ENCODE measurements at places on chromosomes 2 and 18.
A peak's percentile ranks its signal among the peaks of the same experiment; 100 is the strongest.

DNA sequence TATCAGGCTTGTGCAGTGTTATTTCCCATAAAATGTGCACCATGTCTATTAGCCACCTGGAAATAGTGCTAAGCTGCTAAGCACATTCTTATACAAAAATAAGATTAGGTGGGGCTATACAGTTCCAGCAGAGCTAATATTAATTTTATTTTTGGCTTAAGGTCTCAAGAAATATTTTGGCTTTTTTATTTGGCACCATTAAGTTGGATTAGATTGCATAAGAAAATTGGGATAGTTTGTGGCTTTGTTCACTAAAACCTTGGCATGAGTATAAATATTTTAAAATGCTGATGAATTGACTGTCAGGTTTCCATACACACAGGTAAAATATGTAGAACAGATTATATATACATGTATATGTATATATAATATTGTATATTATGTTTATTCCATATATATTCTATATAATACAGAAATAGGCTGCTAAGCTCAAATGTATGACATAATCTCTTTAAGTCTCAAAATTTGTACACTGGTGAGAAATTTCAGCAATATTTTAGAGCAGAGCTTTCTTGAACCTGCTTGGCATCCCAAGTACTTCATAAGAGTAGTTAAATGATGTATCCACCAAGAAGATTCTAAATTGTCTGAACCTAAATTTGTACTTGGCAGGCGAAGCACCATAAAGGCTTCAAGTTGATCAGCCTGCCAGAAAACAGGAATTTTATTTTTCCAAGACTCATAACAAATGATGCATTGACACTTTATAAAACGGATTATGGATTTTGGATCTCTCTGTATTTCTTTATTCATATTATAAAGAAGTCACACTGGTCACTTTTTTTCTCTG, 32.6 kb downstream of the CCDC102B start:
- no peak for DNase-seq

GRCh38 chr2:191386938-191387536, 141.8 kb downstream of the MYO1B start:
- DNase-seq, result no peak

DNA sequence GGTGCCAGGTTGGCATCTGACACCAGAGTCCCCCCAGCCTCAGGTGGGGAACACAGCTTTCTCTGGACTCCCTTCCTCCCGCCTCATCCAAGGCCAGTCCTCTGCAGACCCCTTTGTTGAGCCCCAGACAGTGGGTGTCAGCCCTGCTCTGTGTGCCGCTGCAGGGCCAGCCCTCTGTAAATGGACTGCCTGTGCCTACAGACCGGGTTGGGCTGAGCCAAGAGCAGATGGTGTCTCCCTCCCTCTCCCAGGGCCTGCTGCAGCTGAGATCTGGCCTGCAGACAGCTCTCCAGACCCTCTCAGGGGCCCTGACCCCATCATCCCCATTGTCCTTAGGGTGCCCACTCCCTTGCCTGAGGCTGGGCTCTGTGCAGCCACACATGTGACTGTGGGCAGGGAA, 160.8 kb downstream of the KLHL29 start:
- no peak for DNase-seq

- no peak for DNase-seq
These were observed 2.0 kb upstream of the RALB start for GRCh38 chr2:120250640-120251039.

DNA sequence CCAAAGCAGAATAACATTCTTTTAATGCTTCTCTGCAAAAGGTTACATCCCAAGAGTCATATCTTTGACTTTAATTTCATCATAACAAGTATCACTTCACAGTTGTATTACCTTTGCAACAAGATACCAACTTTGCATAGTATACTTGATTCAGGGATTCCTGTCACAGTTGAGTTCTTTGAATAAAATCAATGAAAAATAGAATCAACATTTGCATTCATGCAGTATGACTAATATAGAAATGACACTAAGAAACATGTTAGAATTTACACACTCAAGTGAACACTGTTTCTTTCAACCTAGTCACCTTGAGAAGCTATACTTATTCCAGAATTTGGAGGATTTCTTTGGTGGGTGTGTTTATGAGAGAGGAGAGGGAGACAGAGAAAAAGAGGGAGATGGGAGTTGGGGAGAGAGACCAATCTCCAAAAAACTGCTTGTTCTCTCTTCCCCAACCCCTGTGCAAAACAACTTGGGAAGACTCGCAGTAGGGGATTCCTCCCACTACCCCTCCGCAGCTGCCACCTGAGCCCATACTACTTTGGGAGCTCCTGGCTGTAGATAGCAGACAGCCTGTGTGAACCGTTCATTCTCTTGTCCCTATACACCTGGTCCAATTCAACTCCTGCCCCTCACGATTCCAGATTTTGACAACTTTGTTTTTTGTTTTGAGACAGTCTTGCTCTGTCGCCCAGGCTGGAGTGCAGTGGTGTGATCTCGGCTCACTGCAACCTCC, 57.7 kb downstream of the PELI1 start:
- no peak for DNase-seq

DNA sequence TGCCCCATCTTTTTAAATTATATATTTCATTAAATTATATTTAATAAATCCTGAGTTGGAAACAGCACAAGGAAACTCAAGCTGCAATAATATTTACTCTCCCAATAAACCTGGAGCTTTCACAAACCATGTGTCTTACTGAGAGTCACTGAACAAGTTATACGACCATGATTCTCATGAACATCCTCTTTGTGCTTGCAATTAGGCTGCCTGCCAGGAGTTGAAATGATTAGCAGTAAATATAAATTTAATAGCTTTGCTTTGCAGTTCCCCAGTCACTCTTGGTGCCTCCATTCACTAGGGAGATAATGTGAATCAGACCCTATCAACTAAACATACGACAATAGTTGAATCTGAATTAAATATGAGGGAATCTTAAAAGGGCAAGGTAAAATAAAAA, 905.1 kb downstream of the NRXN1 start:
- DNase-seq, result no peak

DNA sequence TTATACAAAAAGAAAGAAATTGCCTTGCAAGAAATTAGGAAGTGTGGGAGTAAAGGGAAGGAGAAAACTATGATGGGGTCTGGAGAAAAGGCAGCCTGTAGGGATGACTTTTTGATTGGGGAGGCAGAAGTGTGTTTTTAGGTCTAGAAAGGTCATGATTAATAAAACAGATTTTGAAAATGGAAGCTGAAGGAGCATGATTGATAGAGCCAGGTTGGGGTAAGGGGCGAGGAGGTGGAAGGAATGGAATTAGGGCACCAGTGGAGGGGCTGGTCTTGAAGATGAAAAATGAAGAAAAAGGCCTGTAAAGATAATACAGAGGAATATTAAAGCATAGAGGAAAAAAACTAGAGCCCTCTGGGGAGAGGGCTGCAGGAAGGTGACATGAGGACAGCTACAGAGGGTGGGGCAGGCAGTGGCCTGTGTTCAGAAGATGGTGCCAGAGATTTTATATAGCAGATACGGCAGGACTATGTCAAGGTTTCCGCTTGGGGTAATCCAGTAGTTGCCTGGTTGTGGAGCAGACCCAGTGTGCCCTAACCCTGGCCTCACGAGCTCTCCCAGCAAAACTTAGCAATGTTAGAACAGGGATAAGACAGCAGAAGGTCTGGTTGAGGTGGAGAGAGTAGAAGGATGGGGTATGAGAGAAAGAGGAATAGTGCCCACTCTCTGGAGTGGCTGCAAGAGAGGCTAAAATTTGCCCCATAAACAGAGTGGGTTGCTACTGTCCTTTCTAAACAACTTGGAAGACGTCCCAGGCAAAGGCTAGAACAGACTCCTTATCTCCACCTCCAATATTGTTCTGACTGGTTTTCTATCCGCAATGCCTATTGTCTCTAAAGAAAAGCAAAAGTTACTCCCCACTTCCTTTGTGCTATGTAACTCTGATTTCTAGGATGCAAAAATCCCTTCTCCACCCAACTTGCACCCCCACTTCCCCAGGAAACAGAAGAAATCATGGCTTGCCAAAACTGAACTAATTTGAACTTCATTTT, 287.3 kb downstream of the AGPS start:
- DNase-seq, result no peak

DNA sequence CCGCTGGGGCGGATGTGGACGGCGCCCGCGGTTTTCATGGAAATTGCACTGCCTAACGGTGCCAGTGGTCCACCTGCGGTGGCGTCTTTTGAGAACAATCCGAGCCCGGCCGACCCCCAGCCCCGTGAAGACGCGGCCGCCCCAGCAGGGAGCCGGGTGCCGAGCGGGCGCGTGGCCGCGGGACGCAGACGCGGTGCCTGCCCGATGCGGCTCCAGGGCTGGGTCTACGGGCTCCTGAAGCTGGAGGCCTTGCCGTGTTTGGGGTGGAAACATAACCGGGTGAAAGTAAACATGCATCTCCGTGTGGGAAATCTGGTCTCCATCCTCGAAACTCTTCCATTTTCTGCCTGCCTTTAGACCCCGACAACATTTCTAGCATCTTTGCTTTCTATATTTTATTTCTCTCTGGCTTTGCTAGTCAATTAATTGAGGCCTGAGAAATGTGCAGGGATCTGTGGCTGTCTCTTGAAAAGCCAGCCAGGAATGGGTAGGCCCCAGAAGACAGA, 572 bp downstream of the INPP4A start:
- DNase-seq, result peak; percentile 74

All from pancreas (tissue), 10 donors.